ENCODE measurements at places on chromosomes 12 and 14.

DNA sequence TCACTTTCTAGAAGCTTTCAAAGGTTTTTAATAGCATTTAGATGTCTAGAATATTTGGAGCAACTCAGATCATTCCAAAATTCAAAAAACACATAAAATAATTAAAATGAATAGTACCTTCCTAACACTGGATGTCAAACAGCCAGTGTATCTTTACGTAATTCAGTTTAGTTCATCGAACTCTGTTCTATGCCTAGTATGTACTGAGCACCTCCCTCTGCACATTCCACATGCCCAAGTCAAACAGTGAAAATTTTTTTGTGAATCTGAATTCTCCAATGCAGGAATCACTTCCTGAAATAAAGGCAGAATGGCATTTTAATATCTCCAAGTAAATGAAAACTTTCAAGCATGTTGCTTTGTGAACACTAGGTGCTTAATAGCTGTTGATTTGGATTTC lies 192.3 kb downstream of the C12orf42 start:
- no peak for DNase-seq

DNA sequence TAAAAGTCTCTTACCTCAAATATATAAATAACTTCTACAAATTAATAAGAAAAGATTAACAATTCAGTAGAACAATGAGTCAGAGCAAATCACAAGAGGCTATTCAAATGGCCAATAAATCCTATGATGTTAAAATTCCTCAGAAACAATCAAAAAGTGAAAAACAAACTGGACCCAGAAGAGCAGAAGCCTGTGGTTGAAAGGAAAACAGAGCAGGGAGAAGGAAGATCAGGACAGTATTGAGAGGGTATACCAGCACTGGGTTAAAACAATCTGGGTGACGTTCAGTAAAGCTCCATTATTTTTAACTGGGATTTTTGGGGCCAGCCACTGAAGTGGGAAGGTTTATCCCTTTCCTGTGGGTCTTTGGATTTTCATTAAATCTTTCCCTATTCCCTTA lies 39.7 kb upstream of the PCED1B start:
- DNase-seq, result no peak

DNA sequence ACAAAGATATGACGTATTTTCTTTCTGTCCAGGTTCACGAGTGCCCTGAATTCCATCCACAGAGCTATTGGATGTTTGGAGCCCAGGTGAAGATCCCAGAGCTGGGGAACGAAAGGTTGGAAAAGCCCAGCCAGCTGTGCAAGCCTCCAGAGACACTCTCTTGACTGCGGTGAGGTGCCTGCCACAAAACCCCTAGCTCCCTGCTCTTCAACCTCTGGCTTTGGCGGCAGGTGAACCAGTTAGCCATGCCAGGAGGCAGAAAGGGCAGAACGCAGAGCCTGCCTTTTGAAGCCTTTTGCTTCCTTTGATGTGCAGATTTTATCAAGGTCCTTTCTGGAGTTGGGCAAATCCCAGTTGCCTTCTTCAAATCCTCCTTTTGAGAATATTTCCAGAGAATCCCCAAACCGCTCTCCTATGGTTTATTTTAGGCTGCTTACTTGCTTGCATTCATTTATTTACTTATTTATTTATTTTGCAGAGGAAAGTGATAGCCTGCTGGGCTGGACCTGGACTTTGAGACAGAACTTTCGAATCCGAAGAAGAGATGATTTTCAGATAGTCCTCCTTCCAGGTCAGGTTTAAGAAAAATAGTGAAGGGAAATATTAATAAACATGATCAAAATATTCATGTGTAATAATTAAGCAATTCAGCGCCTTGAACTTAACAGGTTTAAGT lies 411.2 kb upstream of the TBX3 start:
- no peak for DNase-seq

GRCh38 chr12:58915634-58916033 lies 4.7 kb downstream of the LRIG3 start:
- no peak for DNase-seq

DNA sequence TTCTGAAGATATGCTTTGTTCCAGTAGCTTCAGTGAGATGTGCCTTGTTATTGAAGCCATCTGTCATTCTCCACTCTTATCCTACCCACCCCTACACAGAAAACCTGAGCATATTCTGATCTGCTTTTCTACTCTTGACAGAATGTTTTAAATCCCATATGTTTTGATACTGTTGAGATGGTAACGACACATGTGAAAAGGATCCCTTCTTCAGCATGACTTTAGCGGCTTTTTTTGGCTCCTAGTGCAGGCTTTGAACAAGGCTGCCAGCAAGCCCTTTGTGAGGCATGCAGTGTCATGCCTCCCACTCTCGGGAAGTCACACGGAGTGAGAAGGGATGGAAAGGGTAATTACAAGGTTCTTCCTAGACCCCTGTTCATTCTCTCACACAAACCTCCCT lies 228.8 kb upstream of the RGS6 start:
- no peak for DNase-seq
